Stomach (tissue), 19 donors: ENCODE measurements at places on chromosomes 4 and X.

DNA sequence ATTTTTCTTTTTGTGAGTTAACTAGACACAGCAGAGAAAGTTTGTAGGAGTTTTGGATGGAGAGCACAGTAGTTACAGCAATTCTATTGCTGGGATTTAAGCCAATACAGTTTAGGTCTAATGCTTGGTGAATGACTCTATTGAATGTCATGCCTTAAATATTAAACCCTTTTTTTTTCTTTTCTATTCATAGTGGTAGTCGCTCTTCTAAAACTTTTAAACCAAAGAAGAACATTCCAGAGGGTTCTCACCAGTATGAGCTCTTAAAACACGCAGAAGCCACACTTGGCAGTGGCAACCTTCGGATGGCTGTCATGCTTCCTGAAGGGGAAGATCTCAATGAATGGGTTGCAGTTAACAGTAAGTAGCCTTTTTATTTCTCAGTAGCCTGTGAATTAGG is 34.8 kb upstream of the DCK start:
- no peaks in the 10 kb centered on the region for H3K4me1 ChIP-seq
- H3K36me3 ChIP-seq = peaks cover 21% of the 10 kb centered on the region

GRCh38 chrX:47574547-47575301 is 7.5 kb upstream of the TIMP1 start:
- H3K36me3 ChIP-seq = peaks cover 5% of the 10 kb centered on the region
- H3K27me3 ChIP-seq = no peaks in the 10 kb centered on the region
- peaks cover 14% of the 10 kb centered on the region for H3K4me1 ChIP-seq
- H3K4me3 ChIP-seq = peak overlapping the region; percentile 1
- H3K27ac ChIP-seq = peak overlapping the region; percentile 69
- no peak for DNase-seq

- no peak for DNase-seq
- H3K36me3 ChIP-seq = no peaks in the 10 kb centered on the region
- no peaks in the 10 kb centered on the region for H3K27me3 ChIP-seq
- no peak overlapping the region for H3K27ac ChIP-seq
Measured at GRCh38 chrX:133910539-133910938, 74.9 kb downstream of the GPC3 start.

DNA sequence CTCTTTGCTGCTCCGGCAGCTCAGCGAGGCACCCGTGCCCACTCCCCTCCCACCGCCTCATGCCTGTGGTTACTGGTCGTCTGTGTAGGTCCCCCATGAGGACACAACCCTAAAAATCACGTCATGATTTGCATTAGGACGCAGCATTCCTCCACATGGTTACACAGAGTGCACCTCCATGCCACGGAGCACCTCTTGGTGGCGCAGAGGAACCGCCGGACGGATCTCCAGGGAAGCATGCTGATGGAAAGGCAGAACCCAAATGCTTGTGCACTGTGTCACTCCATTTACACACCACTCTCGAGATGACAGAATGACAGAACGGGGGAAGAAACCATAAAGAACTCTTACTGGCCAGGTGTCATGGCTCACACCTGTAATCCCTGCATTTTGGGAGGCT is 22.4 kb downstream of the FAM53A start:
- peaks cover 1% of the 10 kb centered on the region for H3K36me3 ChIP-seq
- H3K4me3 ChIP-seq = no peak overlapping the region
- H3K27ac ChIP-seq = no peak overlapping the region

DNA sequence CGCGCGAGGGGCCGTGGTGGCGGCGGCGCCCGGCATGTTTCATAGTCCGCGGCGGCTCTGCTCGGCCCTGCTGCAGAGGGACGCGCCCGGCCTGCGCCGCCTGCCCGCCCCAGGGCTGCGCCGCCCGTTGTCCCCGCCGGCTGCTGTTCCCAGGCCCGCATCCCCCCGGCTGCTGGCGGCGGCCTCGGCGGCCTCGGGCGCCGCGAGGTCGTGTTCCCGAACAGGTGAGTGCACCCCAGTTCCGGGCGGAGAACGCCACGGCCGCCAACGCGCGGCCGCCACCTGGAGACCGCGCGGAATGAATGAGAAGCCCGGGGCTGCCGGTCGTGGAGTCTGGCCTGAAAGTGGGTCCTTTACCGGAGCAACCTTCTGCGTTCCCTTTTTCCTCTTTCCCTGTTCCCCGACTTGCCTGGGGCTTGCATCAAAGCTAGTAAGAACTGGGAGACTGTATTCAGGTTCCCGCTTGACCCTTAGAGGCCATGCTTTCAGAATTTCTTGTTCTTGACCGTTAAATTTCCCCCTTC is 429 bp downstream of the NOCT start:
- H3K36me3 ChIP-seq = no peaks in the 10 kb centered on the region
- H3K27me3 ChIP-seq = no peaks in the 10 kb centered on the region
- H3K4me1 ChIP-seq = peaks cover 14% of the 10 kb centered on the region

GRCh38 chr4:99234331-99235010 is 15.4 kb upstream of the ADH6 start:
- no peaks in the 10 kb centered on the region for H3K36me3 ChIP-seq
- no peak for DNase-seq
- no peak overlapping the region for H3K27ac ChIP-seq
- no peak overlapping the region for H3K4me3 ChIP-seq
- no peaks in the 10 kb centered on the region for H3K4me1 ChIP-seq
- H3K27me3 ChIP-seq = no peaks in the 10 kb centered on the region

- no peak for DNase-seq
- H3K4me3 ChIP-seq = no peak overlapping the region
- H3K27me3 ChIP-seq = no peaks in the 10 kb centered on the region
- H3K4me1 ChIP-seq = no peaks in the 10 kb centered on the region
- H3K27ac ChIP-seq = no peak overlapping the region
- H3K36me3 ChIP-seq = no peaks in the 10 kb centered on the region
Measured at GRCh38 chrX:50805276-50805675, 8.7 kb downstream of the SHROOM4 start.

GRCh38 chr4:107243141-107243781 is 207.1 kb upstream of the DKK2 start:
- H3K36me3 ChIP-seq = no peaks in the 10 kb centered on the region
- no peaks in the 10 kb centered on the region for H3K27me3 ChIP-seq
- H3K4me1 ChIP-seq = peaks cover 9% of the 10 kb centered on the region
- DNase-seq = peak; percentile 34
- H3K4me3 ChIP-seq = no peak overlapping the region

GRCh38 chrX:19121466-19121865 is 802 bp downstream of the ADGRG2 start:
- H3K4me1 ChIP-seq = no peaks in the 10 kb centered on the region
- H3K4me3 ChIP-seq = peak overlapping the region; percentile 55
- peaks cover 19% of the 10 kb centered on the region for H3K27me3 ChIP-seq
- no peak for DNase-seq
- H3K27ac ChIP-seq = no peak overlapping the region

DNA sequence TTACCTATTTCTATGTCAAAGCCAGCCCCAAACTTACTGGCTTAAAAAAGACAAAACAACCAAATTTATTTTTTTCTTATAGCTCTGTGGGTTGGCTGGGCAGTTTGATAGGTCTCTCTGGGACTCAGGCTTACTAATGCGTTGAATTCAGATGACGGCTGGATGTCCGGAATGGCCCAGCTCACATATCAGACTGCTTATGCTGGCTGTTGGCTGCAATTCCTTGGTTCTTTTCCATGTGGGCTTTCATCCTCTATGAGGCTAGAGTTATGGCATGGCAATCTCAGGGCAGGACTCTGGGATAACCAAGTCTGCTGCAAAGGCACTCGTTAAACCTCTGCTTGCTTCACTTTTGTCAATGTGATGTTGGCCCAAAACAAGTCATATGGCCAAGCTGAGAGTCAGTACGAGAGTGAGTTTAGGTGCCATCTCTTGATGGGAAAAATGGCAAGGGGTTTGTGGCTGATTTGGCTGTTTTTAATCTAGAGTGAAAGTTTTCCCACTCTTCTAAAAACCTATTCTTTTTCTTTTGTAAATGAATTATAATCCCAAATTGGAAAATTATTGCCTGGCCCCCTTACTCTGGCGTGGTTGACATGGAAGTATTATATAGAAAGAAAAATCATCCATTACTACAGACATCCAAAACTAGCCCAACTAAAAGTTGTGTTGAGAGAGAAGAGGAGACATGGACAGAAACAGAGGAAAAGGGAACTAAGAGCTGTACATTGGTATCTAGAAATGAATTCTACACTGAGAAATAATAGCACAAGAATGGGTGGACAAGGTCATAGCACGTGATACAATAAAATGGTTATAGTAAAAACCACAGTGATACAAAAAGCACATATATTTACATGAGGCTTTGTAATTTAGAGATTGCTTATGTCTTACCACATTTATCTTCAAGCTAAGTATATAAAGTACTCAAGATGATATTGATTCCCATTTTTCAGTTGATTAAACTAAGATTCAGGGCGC is 6.6 kb downstream of the PRIMPOL start:
- no peaks in the 10 kb centered on the region for H3K4me1 ChIP-seq
- no peak overlapping the region for H3K4me3 ChIP-seq
- peaks cover 3% of the 10 kb centered on the region for H3K36me3 ChIP-seq
- H3K27ac ChIP-seq = no peak overlapping the region
- no peak for DNase-seq

GRCh38 chrX:106606571-106606970 is 5.2 kb upstream of the RADX start:
- no peaks in the 10 kb centered on the region for H3K27me3 ChIP-seq
- H3K4me1 ChIP-seq = no peaks in the 10 kb centered on the region
- H3K4me3 ChIP-seq = no peak overlapping the region
- H3K36me3 ChIP-seq = no peaks in the 10 kb centered on the region
- H3K27ac ChIP-seq = no peak overlapping the region
- no peak for DNase-seq

GRCh38 chr4:142404191-142404611 is 441.9 kb downstream of the INPP4B start:
- H3K36me3 ChIP-seq = no peaks in the 10 kb centered on the region
- H3K27me3 ChIP-seq = no peaks in the 10 kb centered on the region
- H3K4me1 ChIP-seq = peaks cover 54% of the 10 kb centered on the region
- no peak for DNase-seq
- H3K27ac ChIP-seq = peak overlapping the region; percentile 84
